B cell (primary cell): ENCODE measurements at places on chromosomes 5 and 9. TPM values are rescaled to one million over a fixed set of nuclear protein-coding genes. Genes with fewer than 3 reads are reported as not detected.

GFRA3 gene
- not detected in 2 replicates for total RNA-seq

SAPCD2 gene
- 0.39 and 0.73 TPM in 2 replicates for total RNA-seq

DOCK8 gene
- 288 and 297 TPM in 2 replicates for total RNA-seq

POU5F2 gene
- 4.6 and 6.4 TPM in 2 replicates for total RNA-seq
